ENCODE measurements at places on chromosomes 13 and 19.

- DNase-seq: no peak
These were observed 6.8 kb upstream of the ERF start for GRCh38 chr19:42261763-42262162.

GRCh38 chr19:35134601-35135242 lies at the start of gene LGI4:
LGI4 (minus strand) TSS chr19:35135059; CDS start chr19:35134680, 379 bp downstream.
- no peak for DNase-seq

GRCh38 chr13:34862716-34863115 lies 79.4 kb upstream of the NBEA start:
- DNase-seq: no peak

DNA sequence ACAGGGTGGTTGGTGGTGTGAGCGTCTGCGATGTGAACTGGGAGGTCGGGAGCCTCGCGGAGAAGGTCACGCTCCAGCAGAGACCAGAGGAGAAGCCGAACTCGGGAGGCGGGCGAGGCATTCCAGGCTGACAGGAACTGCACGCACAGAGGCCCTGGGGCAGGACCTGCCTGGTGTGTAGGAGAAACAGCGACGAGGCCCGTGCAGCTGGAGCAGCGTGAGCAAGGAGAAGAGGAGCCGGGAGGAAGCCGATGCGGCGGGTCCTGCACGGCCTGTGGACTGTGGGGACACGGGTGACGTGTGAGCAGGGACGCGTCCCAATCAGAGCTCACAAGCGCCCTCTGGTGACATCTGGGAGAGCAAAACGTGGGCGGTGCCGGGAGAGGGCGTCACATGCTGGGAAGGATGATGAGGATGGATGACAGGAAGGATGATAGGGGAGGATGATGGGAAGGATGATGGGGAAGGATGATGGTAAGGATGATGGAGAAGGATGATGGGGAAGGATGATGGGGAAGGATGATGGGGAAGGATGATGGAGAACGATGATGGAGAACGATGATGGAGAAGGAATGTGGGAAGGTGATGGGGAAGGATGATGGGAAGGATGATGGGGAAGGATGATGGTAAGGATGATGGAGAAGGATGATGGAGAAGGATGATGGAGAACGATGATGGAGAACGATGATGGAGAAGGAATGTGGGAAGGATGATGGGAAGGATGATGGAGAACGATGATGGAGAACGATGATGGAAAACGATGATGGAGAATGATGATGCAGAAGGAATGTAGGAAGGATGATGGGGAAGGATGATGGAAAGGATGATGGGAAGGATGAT lies 16.1 kb upstream of the MADCAM1 start:
- no peak for DNase-seq

DNA sequence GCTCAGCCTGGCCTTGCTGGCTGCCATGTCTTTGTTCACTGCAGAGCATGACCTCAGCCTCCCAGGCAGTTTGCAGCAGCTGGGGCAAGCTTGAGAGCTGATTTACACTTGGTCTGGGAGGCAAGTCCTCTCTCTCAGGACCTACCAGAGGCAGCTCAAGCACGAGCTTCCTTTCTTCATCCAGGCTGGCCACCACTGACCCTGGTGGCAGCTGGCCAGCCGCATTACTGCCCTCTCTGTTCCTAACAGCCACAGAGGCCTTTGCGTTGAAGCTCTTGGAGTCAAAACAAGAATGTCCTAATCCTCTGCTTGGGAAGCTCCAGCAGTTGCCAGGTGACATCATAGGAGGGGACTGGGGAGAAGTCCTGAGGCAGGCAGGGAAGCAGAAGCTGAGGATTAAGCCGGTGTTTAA lies 85.7 kb downstream of the NUFIP1 start:
- DNase-seq: no peak

DNA sequence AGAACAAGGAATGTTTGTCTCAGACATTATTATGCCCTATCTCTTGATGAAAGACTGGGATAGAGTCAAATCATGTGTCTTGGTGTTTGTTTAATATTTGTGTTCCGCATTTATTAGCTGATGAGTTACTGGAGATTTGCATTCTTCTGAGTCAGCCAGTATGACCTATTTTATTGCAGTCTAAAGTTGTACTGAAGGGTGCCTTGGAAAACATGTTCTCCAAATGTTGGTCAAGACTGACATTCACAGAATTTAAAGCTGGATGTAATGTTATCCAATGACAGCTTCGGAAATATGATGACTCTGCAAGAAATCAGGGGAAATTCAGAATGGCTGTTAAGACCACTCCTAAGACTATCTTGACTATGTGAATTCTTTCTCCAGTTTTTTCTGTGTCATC lies 134.0 kb downstream of the KCNRG start:
- no peak for DNase-seq

GRCh38 chr19:16143399-16144215 lies at the start of gene HSH2D:
HSH2D (plus strand) TSS chr19:16143685; CDS start chr19:16148751, 5,066 bp downstream.
- DNase-seq: peak; percentile 62

- no peak for DNase-seq
These were observed 285.6 kb downstream of the MTUS2 start for GRCh38 chr13:29105779-29106178.

- DNase-seq: no peak
These were observed 3.6 kb downstream of the FOXO1 start for GRCh38 chr13:40662866-40663265.

DNA sequence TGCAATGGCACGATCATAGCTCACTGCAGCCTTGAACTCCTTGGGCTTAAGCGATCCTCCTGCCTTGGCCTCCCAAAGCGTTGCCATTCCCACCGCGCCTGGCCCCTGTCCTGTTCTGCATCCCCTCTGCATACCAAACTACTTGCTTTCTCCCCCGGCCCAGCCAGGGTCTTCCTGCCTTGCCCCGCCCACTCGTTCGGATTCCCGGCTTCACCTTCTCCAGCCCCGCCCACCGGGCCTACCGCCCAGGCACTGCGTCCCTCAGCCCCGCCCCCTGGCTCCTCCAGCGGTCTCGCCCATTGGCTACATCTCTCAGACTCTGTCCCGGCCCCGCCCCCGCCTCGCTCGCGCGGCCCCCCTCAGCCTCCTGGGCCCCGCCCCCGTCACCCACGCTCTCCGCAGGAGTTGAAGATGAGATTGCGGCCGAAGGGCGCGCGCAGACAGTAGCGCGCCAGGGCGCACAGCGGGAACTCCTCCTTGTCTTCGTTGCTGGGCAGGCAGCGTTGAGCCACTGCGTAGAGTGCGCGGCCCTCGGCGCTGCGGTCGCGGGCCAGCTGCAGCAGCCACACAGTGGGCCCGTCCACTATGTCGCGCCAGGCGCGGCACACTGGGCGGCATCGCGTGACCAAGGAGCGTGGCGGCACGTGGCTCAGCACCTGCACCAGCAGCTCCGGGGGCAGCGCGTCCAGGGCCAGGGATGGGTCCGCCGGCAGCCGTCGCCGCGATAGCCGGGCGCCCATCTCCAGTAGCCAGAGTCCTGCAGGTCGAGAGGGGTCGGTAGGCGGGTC lies 19.0 kb downstream of the MRPS12 start:
- peak; percentile 79 for DNase-seq

GRCh38 chr19:30799865-30800755 lies 427.9 kb downstream of the ZNF536 start:
- peak; percentile 3 for DNase-seq

GRCh38 chr19:1363599-1363998 lies 20.1 kb upstream of the NDUFS7 start:
- no peak for DNase-seq

GRCh38 chr13:109118521-109118920 lies 489.1 kb downstream of the MYO16 start:
- no peak for DNase-seq

DNA sequence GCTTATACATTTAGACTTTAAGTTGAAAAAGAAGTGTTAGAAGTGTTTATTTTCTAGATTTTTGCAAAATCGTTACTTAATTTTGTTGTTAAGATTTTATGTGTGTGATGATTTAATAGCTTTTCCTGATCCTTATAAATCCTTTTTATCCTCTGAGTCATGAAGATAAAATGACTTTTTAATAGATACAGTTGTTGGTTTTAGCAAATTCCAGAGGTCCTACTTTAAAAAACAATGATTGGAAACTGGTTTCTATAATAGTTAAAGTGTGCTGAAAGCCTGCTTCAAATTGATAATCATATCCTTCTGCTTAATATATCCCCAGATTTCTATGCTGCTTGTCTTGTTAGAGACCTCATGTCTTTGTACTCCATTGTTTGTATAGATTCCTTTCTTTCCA lies 39.0 kb downstream of the RNASEH2B start:
- DNase-seq: no peak

GRCh38 chr13:48426052-48426451 lies 13.1 kb upstream of the LPAR6 start:
- no peak for DNase-seq

- DNase-seq: no peak
These were observed 93.4 kb upstream of the MCF2L start for GRCh38 chr13:112875627-112876026.

DNA sequence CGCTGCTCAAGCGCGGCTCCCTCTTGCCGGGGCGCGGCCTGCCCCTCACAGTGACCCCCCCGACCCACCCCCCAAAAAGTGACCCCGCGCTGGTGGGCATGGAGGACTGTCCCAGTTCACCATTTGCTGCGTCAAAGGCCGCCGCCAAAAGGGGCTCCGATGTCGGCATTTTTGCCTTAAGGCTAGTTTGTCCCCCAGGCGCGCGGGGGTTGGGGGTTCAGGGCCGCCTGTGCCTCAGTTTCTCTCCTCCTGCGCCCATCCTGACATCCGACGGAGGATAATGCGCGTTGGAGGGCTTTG lies 17.1 kb downstream of the NFIX start:
- no peak for DNase-seq

DNA sequence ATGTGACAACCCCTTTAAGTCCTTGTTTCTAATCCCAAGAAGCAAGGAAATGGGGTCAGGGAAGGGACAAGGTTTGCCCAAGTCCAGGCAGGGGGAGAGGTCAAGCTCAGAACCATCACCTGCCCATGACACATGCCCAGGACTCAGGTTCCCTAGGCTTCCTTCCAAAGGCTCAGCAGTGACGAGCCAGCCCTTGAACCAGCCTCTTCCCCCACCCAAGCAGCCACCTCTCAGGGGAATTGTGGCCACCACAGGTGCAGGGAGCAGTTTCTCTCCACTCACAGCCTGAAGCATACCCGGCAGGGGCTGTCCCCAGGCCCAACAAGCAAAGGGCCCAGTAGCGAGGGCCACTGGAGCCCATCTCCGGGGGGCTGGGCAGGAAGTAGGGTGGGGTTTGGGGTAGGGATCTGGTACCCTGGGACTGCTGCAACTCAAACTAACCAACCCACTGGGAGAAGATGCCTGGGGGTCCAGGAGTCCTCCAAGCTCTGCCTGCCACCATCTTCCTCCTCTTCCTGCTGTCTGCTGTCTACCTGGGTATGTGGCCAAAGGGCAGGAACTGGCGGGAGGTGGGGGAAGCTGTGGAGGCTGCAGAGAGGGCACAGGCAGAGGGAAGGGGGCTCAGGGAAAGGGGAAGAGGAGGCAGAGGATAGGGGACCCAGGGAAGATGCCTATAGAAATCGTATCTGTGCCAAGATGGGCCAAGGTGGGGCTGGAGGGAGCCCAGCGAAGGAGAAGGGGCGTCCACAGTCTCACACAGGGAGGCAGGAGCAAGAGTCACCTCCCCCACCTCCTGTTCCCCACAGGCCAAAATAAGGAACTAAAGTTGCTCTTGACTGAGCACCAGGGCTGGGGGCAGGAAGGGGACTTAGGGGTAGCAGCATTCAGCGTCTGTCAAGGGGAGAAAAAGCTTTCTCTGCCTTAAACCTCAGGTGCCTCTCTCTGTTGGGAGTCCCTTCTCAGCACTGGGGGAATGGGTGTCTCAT lies at the start of gene CD79A:
CD79A (plus strand) TSS at position 433 of the 986 bp plus-strand sequence; CDS start at position 459, 26 bp downstream.
- no peak for DNase-seq

DNA sequence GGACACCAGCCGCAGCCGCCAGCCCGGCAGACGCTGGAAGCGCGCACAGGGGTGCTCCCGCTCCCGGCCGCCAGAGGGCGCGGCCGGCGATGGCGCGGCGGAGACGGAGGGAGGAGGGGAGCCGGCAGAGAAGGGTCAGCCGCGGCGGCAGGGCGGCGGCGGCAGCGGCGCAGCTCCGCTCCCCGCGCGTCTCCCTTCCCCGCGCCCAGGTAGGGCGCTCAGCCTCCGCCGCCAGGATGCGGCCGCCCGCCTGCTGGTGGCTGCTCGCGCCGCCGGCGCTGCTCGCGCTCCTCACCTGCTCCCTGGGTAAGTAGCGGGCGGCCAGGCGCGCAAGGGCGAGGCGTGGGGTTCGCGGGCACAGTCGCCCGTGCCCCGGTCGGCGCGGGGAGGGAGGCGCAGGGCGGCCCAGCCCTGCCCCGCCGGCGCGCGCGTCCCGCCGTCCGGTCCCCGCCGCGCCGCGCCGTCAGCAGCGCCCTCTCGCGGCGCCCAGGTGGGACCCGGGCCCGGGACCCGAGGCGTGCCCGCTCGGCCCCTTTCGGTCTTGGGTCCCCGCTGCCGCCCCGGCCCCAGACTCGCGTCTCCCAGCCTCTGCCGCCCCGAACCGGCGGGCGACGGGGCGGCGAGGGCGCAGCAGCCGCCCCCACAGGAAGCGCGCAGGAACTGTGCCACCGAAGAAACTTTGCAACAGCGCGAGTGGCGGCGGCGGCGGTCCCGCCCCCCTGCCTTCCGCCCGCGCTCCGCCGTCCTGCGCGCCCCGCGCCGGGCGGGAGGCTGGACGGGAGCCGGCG lies at the start of gene B3GLCT:
B3GLCT (plus strand) TSS at position 127 of the 788 bp plus-strand sequence; CDS start at position 237, 110 bp downstream.
- peak; percentile 68 for DNase-seq

DNA sequence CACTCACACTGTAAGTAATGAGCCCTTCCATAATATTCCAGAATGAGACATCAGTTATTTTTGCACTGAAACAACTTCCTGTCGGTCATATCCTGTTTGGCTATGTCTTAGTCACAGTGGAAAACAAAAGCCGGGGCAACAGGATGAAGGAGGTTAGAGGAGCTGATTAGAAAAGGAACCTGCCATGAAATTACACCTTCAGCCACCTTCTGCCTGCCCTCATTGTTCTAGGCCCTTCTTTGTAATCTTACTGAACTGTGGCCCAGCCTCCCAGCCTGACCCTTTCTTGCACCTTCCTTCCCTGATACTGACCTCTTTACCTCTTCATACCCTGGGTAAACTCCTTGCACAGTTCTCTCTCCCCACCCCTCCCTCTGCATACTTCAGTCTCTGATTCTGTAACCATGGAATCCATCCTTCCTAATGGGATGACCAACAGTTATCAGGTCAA lies 67.3 kb downstream of the DOCK9 start:
- no peak for DNase-seq

DNA sequence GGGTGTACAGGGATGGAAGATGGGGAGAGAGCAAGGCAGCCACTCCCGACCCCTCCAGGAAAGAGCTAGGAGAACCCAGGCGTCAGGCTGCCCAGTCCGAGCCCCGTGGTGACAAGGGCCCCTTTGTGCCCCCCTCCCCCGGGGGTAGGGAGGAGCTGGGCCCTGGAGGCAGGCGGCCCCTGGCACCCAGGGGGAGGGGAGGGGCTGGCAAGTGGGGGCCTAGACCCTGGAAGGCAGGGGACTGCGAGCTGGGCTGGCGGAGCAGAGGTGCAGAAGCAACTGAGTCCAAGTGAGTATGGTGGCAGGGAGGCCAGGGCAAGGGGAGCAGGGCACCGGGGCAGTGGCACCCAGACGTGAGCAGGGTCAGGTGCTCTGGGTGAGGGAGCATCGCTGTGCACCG lies at the start of gene MAG:
MAG (plus strand) TSS at position 246 of the 400 bp plus-strand sequence. CDS start 3,248 bp downstream, outside the sequence.
- DNase-seq: no peak

DNA sequence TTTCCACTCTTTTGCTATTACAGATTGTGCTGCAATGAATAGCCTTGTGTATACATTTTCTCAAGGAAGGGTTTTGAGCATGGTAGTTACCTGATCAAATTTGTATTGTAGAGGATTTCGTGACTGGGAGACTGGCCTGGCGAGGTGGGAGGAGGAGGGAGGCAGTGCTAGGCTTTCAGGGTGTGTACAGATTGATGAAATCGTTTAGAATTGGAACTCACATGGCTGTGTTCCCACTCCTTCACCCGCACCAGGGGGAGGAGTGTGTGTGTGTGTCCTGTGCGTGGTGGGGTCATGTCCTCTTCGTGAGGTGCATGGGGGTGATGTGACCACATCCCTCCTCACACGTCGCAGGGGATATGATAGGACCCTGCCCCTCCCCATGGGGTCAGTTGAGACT lies 8.3 kb downstream of the PGLYRP1 start:
- no peak for DNase-seq
